NCI-H1105 treated with DMSO at 0.1 percent for 48 hours (cell line): ENCODE measurements at places on chromosomes 12 and 14.

GRCh38 chr14:69648480-69649451 lies 37.4 kb downstream of the SUSD6 start:
- DNase-seq, result no peak

- DNase-seq, result no peak
These were observed 125.0 kb upstream of the PZP start for GRCh38 chr12:9333161-9333560.

- no peak for DNase-seq
These were observed 176.7 kb downstream of the CRADD start for GRCh38 chr12:93853698-93854478.

DNA sequence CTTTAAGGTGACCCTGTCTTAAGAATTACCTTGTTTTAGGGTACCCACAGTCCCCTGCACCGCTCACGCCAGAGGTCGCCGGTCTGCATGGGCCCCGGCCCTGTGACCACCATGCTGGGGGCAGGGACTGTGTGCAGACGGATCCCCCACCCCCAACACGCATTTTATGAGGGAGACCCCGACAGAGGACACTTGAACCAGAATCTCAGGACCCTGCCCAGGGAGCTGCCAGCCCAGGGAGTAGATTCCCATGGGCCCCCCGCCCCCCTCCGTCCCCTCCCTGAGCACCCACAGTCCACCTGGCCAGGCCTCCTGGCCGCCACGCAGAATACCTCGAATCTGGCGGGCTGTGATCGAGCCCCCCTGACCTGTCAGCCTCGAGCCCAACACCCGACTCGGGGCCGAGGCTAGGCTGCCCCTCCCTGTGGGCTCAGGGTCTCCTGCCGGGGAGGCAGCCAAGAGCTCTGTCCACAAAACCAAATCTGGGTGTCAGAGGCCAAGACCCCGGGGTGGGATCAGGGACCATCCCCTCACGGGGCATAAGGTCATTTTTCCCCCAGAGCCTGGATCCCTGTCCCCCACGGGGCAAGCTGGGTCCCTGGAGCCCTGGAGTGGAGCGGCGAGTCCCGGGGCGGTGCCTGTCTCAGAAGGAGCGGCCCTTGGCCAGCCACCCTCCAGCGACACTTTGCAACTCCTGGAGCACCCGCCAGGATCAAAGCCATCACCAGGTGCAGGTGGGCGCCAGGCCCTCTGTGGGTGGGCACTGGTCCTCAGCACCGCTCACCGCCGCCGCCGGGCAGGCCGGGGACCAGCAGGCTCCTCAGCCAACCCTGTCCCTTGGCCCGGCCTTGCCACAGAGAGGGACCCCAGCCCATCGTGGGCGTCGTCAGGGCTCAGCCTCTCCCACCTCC lies 155.8 kb upstream of the PKP2 start:
- DNase-seq, result no peak

DNA sequence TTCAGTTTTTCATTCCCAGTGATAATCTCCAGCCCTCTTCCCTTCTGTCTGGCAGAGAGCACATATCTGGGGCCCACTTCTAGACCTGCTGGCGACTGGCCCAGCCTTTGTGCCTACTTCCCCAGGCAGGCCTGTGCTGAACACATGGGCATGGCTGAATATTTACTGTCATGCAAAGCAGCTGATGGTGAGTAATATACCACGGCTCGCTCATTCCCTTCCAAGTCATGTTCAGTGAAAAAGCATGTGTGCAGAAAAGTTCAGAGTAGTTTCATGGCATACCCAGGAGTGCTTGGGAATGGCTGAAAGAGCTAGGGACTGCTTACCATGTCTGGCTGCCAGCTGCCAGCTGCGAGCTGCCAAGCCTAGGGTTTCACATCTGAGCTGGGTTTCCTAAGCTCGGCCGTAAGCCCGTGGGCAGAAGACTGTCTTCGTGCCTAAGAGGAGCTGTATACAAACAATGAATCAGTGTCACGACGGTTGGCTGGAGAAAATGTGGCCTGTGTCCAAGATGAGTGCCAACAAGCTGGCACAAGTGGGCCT lies 179.9 kb upstream of the PELI2 start:
- DNase-seq, result peak; percentile 45

- peak; percentile 88 for DNase-seq
These were observed 445.0 kb downstream of the GXYLT1 start for GRCh38 chr12:41699658-41700057.

- DNase-seq, result no peak
These were observed 188.9 kb downstream of the TMX1 start for GRCh38 chr14:51428981-51429380.

DNA sequence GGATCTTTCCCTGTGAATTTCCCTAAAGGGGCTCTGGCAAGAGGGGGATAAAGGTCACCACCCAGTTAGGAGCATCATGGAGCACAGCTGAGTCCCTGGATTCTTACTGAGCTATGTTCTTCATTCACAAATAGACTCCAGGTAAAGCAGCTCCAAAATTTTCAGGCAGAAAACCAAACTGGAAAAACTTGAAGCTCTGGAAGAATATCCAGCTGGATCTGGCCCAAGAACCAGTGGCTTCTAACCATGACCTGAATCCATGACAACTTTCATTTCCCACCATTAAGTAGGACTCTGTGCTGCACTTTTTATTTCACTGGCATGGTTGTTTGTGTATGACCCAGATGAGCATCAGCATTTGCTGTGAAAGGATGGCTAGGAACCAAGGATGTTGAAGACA lies 180.4 kb upstream of the FKBP4 start:
- no peak for DNase-seq

- DNase-seq, result peak; percentile 84
These were observed 378.9 kb downstream of the TMTC2 start for GRCh38 chr12:83065562-83065961.

DNA sequence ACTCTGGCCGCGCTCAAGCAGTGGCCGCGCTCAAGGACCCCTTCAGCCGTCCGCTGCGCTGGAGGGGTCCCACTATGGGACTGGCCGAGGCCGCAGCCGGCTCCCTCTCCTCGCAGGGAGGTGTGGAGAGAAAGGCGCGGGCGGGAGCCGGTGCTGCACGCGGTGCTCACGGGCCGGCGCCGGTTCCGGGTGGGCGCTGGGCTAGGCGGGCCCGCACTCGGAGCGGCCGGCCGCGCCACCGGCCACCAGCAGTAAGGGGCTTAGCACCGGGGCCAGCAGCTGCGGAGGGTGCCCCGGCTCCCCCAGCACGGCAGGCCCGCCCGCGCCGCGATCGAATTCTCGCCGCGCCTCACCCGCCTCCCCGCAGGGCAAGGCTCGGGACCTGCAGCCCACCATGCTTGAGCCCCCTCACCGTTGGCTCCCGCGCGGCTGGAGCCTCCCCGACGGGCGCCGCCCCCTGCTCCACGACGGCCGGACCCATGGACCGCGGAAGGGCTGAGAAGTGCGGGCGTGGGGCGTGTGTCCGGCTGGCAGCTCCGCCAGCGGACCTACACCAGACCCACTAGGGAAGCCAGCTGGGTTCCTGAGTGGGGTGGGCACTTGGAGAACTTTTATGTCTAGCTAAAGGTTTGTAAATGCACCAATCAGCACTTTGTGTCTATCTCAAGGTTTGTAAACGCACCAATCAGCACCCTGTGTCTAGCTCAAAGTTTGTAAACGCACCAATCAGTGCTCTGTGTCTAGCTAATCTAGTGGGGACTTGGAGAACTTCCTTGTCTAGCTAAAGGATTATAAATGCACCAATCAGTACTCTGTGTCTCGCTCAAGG lies 49.5 kb downstream of the KLHL28 start:
- DNase-seq, result no peak

DNA sequence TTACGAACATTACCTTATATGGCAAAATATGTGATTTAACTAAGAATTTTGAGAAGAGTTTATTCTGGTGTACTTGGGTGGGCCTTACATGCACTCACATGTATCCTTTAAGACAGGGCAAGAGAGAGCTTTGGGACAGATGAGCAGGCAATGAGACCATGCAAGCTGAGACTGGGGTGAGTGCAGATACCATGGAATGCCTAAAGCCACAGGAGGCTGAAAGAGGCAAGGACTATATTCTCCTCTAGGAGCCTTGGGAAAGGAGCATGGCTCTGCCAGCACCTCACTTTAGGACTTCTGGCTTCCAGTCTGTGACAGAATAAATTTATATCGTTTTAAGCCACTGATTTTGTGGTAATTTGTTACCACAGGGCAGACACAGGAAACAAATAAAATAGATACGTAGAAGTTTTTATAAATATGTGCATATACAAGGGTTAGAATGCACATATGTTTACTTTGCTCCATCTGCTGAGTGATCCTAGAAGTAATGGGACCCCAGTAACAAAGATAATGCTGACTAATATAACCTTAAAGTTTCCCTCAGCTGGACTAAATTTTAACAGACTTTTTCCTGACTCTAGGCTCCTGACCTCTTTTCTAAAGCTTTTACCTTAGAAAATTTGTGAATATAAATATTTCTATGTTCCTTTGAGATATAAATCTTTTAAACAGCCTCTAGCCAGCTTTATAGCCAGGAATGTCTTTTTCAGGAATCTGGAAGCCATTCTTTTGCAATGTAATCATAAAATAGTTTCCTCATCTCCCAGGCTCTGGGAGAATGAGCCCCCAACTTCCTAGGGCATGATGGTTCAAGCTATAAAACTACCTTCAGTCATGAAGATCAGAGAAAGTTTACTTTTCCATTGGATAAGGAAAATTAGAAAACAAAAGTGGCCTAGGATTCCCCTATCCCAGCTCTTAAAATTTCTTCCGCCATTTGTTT lies 216.8 kb downstream of the PPFIA2 start:
- no peak for DNase-seq

DNA sequence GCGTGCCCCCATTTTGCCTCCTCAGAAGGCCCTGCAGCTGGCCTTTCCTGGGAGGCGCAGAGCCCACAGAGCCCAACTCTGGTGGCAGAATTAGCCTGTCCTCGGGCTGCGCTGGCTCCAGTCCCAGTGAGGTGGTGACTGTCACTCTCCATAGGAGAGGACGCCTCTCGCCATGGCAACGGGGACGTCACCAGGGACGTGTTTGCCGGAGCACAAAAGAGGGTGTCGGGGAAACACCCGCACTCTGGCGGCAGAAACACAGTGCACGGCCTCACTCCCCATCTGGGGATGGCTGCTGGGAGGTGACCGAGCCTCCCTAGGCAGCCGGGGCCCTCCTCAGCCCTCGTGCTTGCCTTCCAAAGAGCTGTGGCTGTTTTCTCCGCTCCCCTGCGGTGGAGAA lies 50.2 kb upstream of the NCOR2 start:
- DNase-seq, result peak; percentile 53

DNA sequence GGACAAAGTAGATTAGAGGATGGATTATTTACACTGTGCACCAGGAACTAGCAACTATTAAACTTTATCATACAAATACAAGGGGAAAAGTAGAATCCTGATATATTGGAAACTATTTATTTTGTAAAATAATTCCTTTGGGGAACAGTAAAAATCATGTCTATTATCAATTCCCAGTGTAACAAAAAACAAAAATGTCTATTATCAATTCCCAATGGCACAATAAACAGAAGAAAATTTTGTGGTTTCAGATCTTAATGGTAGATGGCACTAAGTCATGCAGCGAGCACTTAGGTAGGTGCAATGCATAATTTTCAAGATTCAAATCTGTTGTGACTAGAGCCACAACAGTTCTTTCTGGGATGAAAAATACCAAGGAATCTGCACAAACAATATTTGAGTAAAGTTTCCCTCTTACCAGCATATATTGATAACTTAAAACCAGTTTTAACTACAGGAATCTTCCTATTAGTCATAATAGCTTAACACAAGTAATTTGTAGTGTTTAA lies 13.7 kb downstream of the CFL2 start:
- DNase-seq, result no peak

- DNase-seq, result no peak
These were observed 548.6 kb upstream of the TBX3 start for GRCh38 chr12:115232455-115233156.

DNA sequence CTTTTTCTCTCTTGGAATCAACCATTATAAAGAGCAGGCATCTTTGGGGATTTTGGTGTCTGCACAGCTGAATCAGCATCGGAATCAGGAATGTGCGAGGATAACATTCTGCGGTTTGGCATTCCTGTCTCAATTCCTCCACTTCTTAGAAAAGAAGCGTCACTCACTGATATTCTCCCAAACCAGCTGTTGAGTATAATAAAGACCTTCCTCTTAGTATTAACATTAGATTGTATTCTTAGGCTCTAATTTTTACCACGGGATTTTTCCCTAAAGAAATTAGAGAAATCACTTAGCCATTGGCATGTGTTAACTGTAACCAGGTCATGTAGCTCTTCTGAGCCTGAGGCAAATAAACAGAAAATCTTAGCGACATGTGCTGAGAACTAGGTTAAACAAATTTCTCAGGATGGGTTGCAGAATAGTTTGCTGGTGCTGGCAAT lies 128.7 kb downstream of the TMX1 start:
- DNase-seq, result no peak

- no peak for DNase-seq
These were observed 74.9 kb upstream of the CMKLR1 start for GRCh38 chr12:108414021-108414420.

DNA sequence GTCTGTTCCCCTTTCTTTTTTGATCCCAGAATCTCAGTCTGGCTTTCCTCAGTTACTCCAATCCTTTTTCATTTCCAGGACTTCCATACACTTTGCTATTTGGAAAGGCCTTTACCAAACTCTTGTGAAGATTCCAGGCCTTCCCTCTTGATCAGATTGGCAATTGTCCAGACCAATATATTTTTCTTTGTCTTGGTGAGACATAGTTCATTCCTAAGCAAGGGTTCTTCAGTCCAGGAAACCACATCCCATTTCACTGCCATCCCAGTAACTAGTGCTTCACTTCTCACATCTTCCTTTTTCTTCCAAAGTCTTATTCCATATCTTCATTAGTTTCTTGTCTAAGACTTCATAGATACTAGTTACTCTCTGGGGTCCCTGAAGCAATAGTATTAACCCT lies 2.1 kb upstream of the PTPRQ start:
- no peak for DNase-seq

DNA sequence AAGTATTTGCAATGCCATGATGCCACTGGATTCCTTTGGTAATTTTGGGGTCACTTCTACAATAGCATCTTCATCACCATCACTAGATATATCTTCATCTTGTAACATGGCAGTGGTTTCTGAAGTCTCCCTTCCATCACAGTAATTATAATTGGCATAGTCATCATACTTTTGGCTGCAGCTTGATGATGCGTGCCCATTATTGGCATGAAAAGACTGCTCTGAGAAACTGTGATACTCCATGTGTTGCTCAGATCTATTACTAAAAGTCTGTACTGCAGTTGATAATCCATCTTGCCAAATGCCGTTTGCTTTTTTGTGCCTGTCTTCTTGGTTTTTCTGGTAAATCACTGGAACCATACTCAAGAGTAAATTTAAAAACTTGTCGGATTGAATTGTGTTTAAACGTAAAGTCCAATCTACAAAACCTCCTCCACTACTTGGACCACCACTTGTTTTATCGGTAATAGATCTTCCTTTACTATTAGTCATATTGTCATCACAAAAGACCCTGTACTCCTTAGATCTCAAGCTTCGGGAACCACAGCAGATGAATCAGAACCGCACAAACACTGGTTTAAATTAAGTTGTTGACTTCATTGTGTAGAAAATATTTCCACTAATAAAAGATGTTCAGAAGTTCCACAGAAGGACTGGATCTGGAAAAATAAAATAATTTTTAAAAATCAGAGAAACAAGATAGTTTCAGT lies 29.9 kb downstream of the SLC41A2 start:
- no peak for DNase-seq
